ENCODE measurements at places on chromosomes 2 and 18.

DNA sequence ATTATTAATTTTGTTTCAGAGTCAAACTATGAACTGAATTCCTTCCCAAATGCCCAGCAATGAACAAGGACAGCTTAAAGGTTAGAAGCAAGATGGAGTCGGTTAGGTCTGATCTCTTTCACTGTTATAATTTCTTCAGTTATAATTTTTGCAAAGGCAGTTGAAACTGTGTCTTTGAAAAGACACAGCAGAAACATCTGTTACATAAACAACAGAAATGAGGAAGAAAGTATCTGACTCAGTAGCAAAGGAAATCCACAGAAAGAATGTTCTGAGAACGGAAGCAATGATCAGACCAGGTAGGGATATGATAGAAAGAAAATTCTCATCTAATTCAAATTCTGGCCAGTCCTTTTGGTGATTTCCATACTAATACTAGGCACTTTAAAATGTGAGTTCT, 5.2 kb upstream of the RMC1 start:
- no peak for ATAC-seq

GRCh38 chr18:22203536-22204213, 34.3 kb downstream of the GATA6 start:
- no peak for ATAC-seq

GRCh38 chr2:69034845-69035244, 21.9 kb downstream of the ANTXR1 start:
- ATAC-seq: no peak

DNA sequence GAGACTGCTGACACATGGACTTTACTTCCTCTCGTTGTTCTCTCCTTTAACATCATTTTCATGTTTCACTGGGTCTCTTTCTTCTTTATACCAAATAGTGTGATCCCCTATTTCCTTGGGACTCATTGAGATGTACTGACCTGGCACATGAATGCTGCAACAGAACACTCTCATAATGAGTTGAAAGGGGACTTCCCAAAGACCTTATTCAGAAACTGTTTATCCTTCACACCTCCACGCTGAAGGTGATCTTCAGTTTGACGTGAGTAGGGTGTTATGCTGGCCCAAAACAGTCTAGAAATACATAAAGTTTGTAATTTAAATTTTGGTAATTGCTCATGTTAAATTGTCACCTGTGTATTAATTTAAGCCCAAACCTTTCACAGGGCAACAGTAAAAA, 1096.8 kb upstream of the GYPC start:
- no peak for ATAC-seq

- no peak for ATAC-seq
These were observed 24.5 kb downstream of the PIAS2 start for GRCh38 chr18:46892842-46893241.

GRCh38 chr2:104656571-104657163, 197.2 kb upstream of the POU3F3 start:
- no peak for ATAC-seq

DNA sequence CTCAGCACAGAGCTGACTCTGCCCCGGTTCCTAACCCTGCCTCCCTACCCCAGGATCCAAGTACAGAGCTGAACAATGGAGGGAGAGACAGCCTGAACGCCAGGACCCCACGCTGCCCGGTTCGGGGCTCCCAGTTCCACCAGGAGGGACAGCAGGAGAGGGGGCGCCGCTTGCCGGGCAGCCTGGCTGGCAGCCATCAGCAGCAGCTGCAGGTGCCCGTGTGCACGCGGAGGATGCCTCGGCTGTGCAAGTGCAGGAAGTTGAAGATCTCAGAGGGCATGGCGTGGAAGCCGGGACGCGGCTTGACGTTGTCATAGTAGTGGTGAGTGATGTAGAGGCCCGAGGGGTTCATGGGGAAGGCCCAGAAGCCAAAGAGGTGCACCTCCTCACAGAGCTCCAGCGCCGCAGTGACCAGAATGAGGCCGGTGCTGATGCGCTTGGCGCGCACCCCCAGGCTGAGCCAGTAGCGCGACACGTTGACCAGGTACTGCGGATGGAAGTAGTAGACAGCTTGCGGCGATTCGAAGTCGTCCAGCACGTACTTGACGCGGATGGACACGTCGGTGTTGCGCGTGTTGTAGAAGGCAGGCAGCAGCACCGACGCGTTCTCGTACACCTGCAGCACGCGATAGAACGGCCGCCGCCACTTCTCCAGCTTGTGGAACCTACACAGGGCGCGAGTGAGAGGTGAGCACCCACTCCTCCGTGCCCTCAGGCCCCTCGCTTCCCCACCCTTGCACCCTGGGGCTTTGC, 23.0 kb upstream of the LOXHD1 start:
- no peak for ATAC-seq

DNA sequence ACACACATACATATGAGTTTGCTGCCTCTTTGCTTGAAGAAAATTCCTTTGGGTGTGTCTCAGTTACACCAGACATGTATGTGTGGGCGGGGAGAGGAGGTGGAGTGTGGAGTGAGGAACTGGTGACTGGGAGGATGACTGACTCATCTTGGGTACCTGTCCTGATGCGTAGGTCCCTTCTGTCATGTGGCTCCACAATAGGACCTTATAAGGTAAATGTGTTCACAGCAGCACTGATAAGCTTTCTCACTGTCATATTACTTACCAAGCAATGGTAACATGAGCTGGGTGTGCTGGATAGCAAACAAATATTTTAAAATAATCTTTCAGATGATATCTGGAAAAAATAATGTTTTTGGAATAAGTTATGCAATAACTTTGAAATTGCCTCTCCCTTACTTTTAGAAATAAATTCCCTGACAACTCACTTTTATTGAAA, 45.1 kb downstream of the SLC9A2 start:
- ATAC-seq: peak; percentile 97

- no peak for ATAC-seq
These were observed 66.9 kb downstream of the EMX1 start for GRCh38 chr2:72984172-72984671.

GRCh38 chr18:25055076-25055475, 296.9 kb downstream of the ZNF521 start:
- no peak for ATAC-seq

GRCh38 chr18:66533693-66534092, 70.2 kb downstream of the CDH19 start:
- no peak for ATAC-seq

DNA sequence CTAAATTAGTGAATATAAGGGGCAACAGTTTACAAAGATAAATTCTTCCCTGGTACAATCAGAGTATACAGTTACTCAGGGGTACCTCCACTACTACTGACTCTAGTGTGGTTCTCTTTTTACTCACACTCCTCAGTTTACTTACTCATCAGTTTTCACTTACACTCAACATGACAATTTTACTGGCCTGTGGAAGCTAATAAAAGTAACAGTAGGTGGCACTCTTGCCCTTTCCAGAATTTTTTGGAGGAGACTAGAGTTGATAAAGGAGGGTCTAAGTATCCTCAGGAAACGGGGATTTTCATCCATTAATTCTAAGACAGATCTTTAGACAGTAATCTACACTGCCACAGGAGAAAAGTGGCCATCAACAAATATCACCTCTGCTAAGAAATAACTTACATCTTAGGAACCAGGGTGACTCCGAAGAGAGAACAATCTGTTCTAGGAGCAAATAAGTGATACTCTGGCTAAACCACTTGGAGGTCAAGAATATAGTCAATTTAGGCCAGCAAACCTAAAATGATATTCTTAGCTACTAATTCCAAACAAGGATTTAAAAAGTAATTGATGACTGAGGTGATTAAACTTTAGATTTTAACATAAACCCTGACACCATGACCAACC, 61.3 kb downstream of the ATL2 start:
- peak; percentile 99 for ATAC-seq

GRCh38 chr2:36492216-36492945, 105.6 kb downstream of the FEZ2 start:
- ATAC-seq: no peak

DNA sequence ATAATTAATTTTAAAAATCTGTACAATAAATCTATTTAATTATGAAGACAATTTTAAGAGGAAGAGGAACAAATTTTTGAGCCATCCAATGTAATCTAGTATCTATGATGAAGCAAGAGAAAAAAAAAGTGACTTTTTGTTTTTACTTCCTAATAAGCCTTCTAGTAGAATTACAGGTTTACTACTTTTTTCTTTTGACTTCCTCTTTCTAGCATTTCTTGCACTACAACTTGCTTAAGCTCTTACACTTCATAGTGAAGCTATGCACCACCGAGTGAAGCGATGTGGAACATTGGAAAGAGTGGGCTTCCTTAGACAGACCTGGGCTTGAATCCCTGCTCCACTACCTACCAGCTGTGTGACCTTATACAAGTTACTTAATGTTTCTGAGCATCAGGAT, 2.1 kb downstream of the SERPINB2 start:
- no peak for ATAC-seq

GRCh38 chr2:16254356-16254965, 314.1 kb downstream of the MYCN start:
- ATAC-seq: no peak

- no peak for ATAC-seq
These were observed 60.5 kb upstream of the TFPI start for GRCh38 chr2:187614756-187615155.

DNA sequence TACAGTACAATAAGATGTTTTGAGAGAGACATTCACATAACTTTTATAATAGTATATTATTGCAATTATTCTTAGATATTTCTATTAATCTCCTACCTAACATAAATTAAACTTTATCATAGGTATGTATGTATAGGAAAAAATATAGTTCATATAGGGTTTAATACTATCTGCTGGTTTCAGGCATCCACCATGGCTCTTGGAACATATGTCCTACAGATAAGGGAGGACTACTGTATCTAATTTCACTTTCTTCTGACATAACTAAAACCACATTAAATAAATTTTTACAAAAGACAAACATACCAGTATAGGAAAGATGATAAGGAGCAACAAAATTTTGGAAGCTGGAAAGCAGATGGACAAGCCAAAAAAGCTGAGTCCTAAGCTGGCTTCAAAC, 67.9 kb upstream of the TMEM17 start:
- no peak for ATAC-seq

GRCh38 chr2:28276076-28276618, 116.5 kb upstream of the FOSL2 start:
- peak; percentile 96 for ATAC-seq

DNA sequence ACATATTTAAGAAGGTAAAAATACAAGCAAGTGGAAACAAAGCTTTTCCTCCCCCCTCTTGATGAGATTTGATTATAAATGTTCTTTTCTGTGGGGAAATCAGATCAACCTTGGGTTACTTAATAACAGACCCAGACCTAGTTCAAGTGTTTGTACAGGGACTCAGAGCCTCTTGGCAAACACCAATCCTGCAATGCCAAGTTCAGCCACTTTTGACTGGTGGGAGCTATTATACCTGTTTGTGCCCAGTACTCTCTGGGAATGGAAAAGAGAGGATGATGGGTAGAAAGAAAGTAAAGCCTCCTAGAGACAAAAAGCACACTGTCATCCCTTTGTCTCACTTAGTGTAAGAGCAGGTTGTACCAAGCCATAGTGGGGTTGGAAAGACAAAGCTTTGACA, 63.8 kb upstream of the EPHA4 start:
- no peak for ATAC-seq

- ATAC-seq: no peak
These were observed 147.3 kb downstream of the B3GNT2 start for GRCh38 chr2:62343206-62343605.

DNA sequence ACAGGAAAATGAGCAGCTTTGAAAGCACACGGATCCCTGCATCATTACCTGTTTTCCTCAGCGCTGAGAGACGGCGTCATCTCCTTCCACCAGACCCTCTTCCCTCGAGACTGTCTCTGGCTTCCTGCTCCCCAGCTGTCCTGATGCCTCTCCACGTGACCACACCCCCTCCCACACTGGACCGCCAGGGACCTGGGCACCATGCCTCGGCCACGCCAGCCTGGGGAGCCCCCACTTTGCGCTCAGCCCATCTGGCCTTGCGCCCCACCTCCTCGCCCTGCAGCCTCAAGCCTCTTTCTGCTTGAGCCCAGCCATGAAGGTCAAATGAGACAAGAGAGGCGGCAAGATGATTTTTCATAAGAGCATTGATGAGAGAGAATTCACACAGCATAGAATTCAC, 66.0 kb upstream of the ACKR3 start:
- ATAC-seq: no peak

DNA sequence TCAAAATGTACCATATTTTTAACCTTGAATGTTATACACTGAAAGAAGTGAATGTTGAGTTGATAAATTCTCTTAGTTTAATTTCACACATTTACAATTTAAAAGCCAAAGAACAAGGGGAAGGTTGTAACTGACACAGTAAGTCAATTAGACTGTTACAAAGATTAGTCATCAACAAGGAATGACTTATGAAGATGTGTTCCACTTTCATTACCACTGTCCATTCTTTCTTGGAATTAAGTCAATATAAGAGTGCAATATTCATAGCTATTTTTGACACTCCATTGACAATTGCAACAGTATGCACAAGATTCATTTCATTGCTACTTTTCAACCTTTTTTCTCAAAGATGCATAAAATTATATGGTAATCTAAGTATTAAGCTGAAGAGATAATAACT, 291.3 kb downstream of the RIT2 start:
- ATAC-seq: no peak

- no peak for ATAC-seq
These were observed 974.0 kb upstream of the CNTNAP5 start for GRCh38 chr2:123051136-123051535.

- ATAC-seq: no peak
These were observed 61.8 kb upstream of the GPR45 start for GRCh38 chr2:105179469-105180372.

- ATAC-seq: no peak
These were observed 806.4 kb upstream of the FANCL start for GRCh38 chr2:59047373-59047995.

GRCh38 chr2:219675221-219675620, 47.8 kb downstream of the SLC4A3 start:
- no peak for ATAC-seq

- peak; percentile 17 for ATAC-seq
These were observed 28.5 kb downstream of the ZNF516 start for GRCh38 chr18:76466410-76466991.

DNA sequence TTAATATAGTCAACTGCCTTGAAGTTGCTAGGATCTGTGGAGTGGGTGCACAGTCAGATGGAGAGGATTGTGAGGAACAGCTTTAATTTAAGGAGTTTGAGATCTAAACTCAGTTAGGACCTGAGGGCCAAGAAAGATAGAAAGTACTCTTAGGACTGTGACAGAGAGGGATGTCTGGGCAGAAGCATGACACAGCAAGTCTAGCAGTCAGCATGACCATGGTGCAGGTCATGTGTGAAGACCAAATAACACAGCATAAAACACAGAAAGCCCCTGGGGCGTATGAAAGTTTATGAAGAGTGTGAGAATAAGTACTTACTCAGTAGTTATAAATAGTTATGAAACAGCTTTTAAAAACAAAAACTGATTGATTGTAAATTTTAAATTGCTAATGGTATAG, 107.2 kb downstream of the GALNT1 start:
- ATAC-seq: no peak

Data from activated CD4-positive, CD25-positive, alpha-beta regulatory T cell treated with anti-CD3 and anti-CD28 coated beads, Interleukin-2, amount 50 U/mL, for 24 hours (primary cell).